ENCODE measurements at places on chromosomes 13 and 19.

DNA sequence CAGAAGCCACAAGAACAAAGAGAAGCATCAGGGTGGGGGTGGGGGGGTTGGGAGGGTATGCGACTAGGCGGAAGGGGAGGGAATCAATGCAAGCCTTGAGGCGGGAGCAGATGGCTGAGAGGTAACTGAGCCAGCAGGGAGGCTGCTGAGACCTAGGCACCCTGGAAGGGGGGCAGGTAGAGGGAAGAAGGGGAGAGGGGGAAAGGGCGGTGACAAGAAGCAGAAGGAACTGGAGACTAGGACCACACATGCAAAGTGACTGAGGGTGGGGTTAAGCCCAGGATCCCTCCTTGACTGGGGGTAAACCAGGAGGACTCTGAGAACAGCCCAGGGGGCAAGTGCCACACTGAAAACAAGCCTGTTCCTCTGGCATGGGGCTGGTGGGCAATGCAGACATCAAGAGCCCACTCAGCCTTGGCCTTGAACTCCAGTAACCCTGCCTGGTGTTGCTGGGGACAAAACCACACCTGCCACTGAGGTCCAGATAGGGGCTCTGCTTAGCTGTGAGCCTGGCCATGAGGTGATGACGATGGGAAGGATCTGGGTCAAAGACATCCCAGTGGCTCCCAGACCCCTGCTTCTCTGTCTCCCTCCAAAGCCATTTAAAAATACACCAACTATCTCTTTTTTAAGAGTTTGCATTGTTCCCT, 20.3 kb downstream of the OPA3 start:
- DNase-seq = no peak

DNA sequence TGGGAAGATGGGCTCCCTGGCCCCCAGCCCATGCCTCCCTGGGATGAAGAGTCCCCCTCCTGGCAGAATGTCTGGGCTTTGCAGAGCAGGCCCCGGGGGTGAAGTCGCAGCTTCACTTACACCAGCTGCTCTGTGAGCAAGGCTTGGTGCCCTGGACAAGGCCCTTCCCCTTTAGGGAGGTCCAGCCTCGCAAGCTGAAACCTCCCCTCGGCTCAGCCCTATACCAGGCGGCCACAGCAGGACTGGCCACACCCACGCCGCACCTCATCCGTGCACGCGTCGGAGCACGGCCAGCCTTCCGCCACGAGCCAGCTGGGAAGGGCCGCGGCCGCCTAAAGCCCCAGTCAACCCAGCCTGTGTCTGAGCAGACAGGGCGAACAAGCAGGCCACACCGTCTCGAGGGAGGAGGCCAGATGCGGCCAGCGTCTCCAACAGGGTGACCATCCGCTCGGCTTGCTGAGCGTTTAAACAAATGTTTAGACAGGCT, 83.2 kb upstream of the MCF2L start:
- peak; percentile 38 for DNase-seq

DNA sequence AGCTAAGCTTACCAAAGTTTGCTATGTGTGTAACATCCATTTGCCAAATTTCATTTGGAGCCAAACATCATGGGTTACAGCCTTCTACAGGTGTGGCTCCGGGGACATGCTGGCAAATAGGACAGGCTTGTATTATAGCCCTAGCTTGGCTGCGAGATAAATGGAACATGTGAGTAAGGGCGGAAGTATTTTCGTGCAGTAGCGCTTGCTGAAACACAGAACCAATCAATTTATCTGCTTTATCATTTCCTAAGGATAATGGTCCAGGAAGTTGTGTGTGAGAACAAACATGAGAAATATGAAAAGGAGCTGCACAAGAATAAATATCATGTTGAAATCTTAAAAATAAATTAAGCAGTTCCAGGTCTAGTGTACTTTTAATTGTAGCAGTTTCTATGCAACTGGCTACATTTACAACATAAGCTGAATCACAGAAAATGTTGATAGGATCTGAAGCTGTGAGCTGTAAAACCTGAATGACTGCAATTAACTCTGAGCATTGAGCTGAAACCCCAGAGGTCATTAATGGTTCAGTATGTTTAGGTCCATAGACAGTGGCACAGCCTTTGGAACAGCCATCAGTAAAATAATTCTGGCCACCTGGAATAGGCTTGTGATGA, 22.2 kb upstream of the ZNF100 start:
- no peak for DNase-seq

DNA sequence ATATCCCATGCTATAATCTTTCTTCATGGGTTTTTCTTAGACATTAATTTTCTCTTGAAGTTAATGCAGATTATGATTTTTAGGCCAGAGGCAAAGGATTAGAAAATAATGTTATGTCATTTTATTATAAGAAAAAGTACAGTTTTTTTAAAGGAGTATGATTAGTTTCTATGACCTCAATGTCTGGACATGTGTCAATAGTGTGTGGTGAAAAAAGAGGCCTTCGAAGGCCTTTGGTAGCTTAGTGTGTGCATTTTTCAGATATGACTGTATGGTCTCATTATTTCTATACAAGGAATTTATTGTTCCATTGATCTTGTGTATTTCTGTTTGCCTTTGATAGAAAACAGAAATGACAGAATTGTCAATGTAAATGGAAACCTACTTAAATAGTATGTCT, 195.6 kb downstream of the GPC5 start:
- no peak for DNase-seq

DNA sequence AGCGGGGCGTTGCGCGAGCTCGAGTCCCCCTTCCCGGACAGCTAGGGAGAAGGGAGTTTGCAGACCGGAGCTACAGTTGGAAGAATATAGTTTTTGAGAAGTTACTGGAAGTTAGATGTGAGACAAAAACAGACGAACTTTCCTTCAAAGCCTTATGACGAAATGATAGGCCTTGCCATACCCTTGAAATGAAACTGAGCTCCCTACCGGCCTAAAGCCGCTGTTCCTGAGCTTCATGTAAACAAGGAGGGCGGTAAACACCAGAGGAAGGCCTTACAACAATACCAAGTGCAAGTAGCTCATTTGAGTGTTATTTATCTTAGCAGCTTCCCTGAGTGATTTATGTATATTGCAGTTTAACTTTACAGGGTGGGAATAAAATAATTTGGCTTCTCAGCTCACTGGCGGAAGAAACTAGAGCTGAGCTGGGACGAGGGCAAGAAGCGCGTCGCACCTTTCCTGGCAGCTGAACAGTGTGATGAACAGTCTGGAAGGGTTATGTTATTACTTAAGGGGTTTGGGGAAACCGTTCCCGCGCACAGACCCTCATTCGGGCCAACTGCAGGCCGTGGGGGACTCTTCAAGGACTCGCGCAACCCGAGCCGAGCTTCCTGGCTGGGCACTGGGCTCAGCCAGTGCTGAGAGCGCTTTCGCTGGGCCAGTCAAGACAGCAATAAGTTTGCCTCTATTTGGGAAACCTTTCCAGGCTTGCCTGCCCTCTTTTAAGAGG, 111.2 kb downstream of the KCNRG start:
- DNase-seq = no peak

DNA sequence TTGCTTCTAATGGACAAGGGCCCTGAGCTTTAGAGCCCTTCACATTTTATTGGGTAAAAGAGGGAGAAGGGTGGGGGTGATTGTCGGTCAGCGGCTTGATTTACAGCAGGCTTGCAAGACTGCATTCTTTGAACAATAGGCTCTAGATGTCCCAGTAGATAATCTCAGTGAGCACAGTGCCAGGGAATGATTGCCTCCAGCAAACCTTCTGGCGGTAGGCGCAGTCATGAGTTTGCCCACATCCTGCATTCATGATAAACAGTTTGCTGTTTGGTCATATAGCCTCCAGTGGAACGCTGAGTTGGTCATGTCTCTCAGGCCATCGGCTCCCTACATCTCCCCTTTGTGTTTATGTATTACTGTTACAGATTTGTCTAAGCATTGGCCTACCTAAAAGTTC, 12.6 kb downstream of the ZNF528 start:
- DNase-seq = no peak

DNA sequence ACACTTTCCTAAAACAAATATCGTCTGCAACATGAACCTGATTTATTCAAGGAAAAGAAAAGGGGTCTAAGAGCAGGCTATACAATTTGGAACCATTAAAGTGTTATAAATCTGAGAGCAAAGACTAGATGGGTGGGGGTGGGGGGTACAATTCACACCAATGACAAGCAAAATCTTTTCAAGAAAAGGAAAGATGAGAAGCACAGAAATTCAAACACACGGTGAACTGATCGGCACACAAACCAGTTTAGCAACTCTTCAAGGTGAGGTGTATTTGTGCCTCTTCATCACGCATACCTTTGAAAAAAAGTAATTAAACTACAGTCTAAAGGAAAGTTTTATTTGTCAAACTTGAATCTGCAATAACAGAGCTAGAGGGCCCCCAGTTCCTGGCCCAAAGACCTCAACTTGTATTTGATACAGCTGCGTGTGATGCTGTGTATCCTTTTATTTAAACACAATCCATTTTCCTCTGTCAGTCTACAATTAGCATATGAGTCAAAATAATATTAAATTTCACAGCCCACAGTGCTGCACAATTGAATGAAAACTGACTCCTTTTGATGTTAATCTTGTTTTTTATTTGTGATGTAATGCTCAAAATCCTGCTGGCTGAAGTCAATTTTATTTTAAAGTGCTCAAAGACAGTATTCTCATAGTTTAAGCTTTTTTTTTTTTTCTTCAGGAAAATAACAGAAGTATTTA, 14.2 kb downstream of the EFNB2 start:
- no peak for DNase-seq

GRCh38 chr19:31377736-31378135, 28.5 kb upstream of the TSHZ3 start:
- no peak for DNase-seq

GRCh38 chr19:28210886-28211285, 1002.1 kb downstream of the UQCRFS1 start:
- DNase-seq = no peak

- DNase-seq = no peak
Observed at GRCh38 chr13:95858286-95859075, 181.5 kb downstream of the DNAJC3 start.

DNA sequence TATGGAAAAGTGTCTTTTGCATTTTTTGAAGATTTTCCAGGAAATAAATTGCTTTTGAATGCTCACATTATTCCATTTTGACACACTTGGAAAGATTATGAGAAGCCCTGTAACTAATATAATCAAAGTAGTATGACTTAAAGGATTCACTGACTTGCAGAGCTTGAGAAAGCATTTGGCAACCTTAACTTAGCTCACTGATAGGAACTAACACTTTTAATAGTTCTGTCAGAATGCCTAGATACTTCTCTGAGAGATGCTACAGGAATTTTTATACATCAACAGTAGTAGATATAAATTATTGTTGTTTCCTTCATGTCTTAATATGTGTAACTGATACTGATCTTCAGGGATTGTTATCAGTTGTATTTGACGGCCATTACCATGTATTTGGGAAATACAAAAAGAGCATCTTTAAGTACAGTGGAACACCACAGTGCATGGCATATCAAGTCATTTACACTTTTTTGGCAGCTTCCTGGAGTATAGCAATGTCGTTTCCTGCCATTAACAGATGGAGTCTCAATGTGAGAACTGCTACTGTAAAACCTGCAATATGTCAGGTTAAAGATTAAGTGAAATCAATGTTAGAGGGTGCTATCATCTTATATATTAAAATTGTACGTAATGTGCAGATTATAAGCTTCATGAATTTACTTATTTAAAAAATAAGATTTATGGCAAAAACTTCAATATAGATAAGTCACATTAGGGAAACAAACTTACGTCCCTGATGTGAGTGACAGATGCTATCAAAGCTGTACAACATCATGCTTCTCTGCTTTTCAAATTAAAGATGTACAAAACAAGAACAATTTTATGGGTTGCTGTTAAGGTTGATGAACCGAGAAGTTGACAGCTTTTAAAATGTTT, 1159.8 kb upstream of the MIR17HG start:
- DNase-seq = no peak

- no peak for DNase-seq
Observed at GRCh38 chr13:50261130-50261901, 246.1 kb downstream of the KCNRG start.

DNA sequence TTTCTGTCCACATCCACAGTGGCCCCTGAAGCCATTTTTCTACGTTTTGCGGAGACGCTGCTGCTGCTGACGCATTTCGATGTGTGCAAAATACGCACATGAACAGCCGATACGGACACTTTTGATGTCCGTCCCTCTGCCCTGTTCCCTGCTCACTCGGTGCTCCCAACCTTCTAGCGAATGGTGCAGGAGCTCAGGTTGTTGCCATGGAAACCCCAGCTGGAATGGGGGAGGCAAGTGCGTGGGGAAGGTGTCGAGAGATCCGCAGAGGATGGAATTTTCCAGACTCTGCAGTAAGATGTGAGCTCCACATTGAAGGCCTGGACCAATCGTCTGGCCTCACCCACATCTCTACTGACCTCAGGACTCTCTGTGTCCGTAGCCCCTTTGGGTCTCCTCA, 109.2 kb upstream of the USP29 start:
- DNase-seq = no peak

GRCh38 chr13:112449545-112449930, 73.4 kb downstream of the SPACA7 start:
- DNase-seq = no peak

GRCh38 chr19:11554160-11554559, 4.9 kb downstream of the ELOF1 start:
- DNase-seq = no peak

DNA sequence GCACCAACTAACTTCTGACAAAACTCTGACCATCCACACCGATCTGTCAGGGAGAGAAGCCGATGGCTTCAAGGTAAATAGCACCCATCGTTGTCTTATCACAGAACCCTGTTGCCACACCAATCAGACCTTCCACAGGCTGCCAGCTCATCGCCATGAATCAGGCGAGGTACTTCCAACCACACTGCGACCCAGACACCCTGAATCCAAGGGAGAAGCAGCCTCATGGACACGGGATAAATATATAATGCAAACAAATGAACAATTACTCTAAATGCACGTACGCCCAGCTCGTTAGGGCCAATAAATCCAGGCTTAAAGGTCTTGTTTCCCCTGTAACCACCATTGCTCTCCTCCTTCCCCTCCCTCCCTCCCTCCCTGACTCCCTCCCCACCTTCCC, 20.8 kb downstream of the RANBP3 start:
- no peak for DNase-seq

DNA sequence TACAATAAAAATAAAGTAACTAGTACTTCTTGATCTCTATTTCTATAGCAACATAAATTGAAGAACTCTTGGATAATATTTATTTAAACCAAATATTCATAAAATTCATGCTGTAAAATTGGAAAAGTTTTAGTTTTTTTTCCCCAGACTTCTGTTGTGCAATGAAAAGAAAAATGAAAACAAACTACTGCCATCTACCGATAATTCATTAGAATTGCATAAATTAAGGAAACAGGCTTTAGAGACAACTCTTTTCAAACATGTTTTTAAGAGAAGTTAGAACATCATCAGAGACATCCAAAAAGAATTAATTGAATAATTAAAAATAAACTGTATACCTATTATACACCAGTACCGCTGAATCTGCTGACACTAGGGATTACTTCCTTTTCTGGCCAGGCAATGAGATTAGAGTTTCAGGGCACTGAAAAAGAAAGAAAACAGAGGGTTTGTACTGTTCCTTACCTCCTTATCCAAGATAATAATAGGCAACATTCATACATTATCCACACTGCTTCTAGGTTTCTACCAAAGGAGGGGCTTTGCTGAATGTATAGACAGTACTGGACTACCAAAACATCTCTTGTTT, 4.9 kb downstream of the CCDC122 start:
- DNase-seq = no peak

Data from NCI-H1048 (cell line).